ENCODE measurements at places on chromosomes 2 and 18.
A peak's percentile ranks its signal among the peaks of the same experiment; 100 is the strongest.

- DNase-seq, result no peak
Measured at GRCh38 chr2:209901172-209901571, 101.3 kb upstream of the RPE start.

DNA sequence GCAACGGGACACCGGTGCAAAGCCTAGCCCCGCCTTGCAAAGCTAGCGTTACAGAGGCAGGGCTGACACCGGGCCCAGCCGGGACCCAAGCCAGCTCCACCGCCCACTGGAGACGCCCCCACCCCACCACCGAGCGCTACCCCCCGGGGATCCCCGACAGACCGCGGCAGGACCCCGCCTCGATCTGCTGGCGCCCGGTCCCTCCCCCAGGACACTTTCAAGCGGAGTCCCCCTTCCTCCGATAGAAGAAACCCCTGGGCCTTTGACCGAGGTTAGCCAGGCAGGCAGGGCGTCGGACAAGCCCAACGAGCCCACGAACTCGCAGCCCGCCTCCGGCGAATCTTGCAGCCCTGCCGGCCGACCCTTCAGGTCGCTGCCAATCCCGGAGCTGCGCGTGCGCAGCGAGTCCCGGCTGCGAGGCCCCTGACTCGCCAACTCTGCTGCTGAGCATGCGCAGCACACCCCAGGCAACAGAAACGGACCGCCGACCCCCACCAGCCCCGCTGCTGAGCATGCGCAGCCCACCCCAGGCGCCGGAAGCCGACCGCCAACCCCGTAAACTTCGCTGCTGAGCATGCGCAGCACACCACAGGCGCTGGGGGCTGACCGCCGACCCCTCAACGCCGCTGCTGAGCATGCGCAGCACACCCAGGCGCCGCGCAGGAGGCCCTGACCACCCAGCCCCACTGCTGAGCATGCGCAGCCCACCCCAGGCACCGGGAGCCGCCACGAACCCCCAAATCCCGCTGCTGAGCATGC lies 656 bp downstream of the ADI1 start:
- DNase-seq, result peak; percentile 99

DNA sequence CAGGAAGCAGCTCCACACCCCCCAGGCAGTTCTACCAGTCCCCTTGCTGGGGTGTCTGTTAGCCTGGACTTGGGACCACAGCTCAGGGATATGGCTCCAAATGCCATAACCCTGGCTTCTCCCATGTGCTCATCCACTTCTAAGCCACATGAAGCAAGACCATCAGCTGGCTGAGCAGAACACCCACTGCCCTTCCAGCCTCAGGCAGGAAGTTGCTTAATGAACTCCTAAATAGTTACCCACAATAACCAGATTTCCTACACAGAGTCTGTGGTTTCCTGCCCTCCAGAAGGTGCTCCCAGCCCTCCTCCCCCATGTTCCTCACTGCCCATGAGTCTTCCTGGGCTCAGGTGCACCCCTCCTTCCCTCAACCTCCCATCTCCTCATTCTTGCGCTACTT lies 98.3 kb upstream of the EPC2 start:
- DNase-seq, result no peak

GRCh38 chr2:234451852-234452625 lies 44.8 kb downstream of the ARL4C start:
- no peak for DNase-seq

- no peak for DNase-seq
Measured at GRCh38 chr2:29006092-29006979, 25.2 kb downstream of the TOGARAM2 start.

- DNase-seq, result no peak
Measured at GRCh38 chr18:26190506-26190905, 35.7 kb upstream of the TAF4B start.

DNA sequence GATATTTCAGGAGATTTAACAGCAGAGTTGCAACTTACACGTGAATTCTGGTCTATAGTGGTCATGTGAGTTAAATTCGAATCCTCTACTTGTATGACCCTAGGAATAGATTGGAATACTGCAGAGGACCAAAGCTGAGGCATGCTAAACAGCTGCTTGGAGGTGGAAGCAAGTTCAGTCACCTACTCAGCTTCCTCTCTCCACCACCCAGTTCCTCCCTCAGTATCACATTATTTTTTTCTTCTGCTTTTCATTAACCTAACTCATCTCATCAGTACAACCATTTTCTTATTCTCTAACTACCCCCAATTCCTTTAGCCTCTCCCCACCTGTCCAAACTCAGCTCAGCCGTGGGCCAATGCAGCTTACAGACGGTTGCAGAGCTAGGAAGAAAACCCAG lies 385.5 kb downstream of the SETBP1 start:
- DNase-seq, result no peak

GRCh38 chr2:236879416-236879963 lies 206.2 kb upstream of the COPS8 start:
- DNase-seq, result no peak

DNA sequence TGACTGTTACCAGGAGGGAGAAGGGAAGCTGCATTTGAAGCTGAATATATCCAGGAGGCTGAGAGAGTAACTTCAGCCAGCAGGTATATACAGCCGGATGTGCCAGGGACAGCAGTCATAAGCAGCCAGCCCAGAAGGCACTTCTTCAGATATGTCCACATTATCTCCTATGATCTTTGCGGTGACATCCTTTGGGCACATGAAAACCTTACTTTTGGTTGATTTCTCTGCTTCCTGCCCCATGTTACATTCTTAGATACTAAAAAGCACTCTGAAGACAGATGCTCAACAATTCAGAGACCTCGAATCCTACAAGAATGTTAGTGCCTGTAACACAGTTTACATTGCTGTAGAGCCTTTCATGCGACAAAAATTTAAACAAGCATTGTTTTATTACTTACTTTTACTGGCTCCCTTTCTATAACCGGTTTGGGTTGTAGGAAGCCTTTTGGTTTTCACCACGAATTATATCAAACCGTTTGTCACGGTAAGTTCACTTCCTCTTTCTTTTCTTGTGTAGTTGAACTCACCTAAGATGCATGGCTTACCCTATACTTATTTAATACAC lies 50.3 kb upstream of the TLK1 start:
- no peak for DNase-seq

DNA sequence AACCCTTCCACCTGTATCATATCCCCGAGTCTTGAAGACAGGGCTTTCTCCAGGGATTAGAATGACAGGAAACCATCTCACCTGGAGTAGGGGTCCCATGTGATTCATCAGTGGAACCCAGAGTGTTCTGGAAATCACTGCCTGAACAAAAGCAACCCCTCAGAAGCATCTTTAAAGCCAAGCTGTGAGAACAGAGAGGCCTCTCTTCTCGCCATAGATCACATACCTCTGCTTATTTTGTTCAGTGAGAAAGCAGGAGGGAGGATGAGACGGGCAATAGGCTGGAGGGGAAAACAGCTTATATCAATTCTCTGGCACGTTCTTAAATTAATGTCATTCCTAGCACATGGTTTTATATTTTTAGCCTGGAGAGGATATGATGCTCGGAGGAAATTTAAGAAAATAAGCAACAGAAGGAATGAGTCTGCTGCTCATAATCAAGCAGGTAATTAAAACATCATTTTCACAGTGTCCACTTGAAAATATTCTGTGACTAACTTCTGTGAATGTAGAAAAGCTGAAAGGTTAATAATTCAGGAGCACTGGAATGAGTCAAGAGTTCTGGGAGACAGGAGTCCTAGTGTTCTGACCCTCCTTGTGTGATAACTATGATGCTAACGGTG lies 213.6 kb upstream of the SP5 start:
- no peak for DNase-seq

DNA sequence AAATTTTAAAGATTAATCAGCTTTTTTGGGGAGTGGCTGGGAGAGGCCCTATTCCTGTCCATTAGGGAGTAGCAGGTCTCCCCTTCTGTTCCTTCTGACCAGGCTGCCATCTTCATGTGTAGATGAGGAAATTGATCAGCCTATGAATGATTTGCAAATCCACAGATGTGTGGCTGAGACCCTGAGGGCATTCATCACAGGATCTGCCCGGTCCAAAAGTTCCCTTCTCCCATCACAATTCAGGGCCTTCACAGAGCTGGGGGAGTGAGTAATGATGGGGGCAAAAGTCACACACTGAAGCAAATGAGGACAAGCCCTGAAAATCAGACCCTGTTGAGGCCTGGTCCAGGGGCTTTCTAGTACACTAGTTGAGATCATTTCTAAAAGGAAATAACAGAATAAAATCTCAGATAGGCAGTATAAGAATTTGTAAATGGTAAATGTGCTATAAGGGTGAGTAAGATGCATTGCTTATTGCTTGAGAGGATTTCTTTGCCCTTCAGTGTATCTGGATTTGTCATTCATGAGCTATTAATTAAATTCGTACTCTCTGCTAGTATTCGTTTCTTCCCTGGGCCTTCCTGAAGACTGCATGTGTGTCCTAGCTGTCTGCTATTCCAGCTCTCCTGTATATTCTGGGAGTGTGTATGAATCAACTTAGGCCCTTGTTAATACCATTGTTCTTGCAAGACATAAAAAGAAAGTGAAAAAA lies 53.2 kb downstream of the SETBP1 start:
- DNase-seq, result no peak

DNA sequence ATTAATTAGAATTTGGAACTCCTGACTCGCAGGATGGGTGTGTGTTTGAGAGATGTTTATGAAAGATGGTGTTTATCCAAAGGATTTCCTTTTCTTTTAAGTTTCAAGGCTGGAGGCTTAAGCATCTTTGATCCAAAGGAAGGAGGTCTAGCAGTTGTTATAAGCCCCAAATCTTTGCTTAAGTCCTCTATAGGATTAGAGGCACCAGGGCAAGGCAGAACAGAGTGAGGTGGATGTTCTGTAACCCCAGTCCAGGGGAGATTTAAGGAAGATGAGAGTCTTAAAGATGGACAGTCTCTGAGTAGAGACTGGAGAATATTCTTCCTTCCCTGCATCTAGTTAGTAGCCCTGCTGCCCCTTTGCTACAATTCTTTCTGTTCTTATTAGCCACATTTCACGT lies 17.5 kb downstream of the LBH start:
- DNase-seq, result no peak

DNA sequence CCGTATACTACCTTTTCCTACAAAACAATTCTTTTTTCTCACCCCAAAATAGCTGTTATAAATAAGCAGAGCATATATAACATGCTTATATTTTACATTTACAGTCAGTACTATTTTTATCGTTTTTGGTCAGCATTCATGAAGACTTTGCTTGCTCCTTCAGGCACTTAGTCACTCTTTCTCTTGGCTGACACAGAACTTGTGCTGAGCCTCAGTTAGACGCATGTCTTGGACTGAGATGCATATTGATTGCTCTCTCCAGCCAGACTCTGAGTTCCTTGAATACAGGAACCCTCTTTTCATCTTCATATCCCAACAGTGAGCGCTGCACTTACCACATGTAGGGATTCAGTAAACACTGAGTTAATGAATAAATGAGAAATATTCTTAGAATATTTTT lies 158.3 kb downstream of the RTN4 start:
- no peak for DNase-seq

DNA sequence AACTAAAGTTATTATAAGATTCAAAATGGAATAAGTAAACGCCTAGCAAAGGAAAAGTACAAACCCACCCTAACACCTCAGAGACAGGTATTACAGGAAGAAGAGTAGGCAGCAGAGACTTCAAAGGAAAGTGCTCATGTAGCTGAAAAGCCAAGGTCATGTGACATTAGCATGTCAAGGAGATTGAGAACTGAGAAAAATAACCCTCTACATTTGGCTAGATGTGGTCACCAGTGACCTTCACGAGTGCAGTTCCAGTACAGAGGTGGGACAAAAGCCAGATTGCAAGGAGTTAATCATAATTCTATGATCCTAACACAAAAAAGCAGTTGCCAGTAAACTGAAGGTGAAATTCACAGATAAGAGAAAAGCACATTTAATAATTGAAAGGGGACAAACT lies 252.7 kb downstream of the ZEB2 start:
- no peak for DNase-seq

GRCh38 chr2:86204458-86204857 lies 5.2 kb downstream of the MRPL35 start:
- no peak for DNase-seq

GRCh38 chr18:74692367-74693013 lies 94.8 kb downstream of the ZNF407 start:
- no peak for DNase-seq

DNA sequence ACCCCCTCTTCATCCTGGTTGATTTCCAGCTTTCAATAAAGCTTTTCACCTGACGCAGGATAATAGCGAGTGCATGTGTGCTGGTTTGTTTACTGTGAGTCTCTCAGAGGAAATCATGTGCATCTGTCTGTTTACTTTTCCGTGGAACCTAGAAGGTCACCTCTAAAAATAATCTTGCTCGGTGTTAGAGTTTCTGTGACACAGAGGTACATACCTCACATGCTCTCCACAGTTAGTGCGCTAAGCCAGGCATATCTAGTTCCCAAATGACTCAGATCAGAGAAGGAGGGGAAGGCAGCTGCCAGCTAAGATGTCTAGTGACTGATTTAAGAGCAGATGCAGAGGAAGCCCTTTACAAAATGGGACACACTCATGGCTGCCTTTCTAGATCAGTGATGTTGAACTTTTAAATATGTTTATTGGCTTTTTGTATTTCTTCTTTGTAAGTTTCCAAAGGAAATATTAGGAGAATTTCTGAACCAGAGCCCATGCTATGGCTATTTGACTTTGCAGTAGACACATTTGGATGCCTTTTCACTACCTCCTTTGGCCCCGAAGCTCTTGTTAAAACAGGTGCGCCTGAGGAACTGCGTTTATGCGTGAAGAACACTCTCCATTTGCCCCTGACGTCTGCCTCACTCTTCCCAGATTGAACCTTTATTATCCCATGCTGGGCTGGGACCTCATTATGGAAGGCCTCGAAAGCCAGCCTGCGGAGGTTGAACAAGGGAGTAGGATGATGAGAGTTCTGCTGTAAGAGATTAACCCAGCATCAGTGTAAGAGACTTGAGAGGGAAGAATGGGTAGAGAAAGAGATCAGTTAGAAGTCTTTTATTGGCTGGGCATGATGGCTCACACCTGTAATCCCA lies 145.6 kb downstream of the FAM161A start:
- DNase-seq, result peak; percentile 99

- DNase-seq, result no peak
Measured at GRCh38 chr2:48110492-48110891, 204.2 kb upstream of the FBXO11 start.

GRCh38 chr2:98849113-98849512 lies 86.9 kb downstream of the CRACDL start:
- no peak for DNase-seq

Measured in NCI-H345 (cell line).